ENCODE measurements at places on chromosomes 11 and 22.

- no peak for DNase-seq
Observed at GRCh38 chr11:67409261-67409666, 5.4 kb downstream of the TBC1D10C start.

DNA sequence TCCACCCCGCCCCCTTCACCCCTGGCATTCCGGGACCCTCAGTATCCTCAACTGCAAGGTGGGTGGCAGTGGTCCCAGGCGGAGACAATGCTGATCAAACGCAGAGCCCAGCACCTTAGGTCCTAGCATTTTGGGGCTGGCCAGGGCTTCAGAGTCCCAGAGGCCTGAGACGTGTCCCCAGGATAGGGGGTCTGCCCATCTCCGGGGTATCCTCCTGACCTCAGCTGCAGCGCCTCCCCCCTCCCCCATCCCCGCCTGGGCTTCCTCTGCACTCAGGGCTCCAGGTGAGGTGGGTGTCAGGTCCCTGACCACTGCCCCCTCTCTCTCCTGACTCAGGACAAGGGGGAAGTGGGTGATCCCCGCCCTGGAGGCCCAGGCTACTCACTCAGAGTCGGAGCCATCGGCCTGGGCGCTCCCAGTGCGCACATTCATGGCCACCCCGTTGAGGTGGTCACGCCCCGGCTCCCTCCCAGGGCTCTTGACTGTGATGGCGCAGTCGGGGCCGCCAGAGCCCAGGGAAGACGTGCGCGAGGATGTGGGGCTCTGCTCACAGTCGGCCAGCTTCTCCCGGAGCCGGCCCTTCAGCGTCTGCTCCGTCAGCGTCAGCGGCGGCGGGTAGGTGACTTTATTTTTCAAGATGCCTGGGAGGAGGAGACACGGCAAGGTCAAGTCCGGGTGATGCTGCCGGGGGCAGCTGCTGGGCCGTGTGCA is 28.3 kb downstream of the TRMU start:
- DNase-seq, result no peak

GRCh38 chr11:17972987-17973386 is 39.9 kb downstream of the SERGEF start:
- no peak for DNase-seq

- peak; percentile 21 for DNase-seq
Observed at GRCh38 chr22:29079218-29079901, 6.5 kb downstream of the KREMEN1 start.

- DNase-seq, result no peak
Observed at GRCh38 chr11:5713695-5714094, 22.6 kb upstream of the OR56B1 start.

- DNase-seq, result no peak
Observed at GRCh38 chr11:14414470-14415461, 55.8 kb upstream of the RRAS2 start.

GRCh38 chr11:11979488-11980117 is 28.8 kb downstream of the DKK3 start:
- no peak for DNase-seq

DNA sequence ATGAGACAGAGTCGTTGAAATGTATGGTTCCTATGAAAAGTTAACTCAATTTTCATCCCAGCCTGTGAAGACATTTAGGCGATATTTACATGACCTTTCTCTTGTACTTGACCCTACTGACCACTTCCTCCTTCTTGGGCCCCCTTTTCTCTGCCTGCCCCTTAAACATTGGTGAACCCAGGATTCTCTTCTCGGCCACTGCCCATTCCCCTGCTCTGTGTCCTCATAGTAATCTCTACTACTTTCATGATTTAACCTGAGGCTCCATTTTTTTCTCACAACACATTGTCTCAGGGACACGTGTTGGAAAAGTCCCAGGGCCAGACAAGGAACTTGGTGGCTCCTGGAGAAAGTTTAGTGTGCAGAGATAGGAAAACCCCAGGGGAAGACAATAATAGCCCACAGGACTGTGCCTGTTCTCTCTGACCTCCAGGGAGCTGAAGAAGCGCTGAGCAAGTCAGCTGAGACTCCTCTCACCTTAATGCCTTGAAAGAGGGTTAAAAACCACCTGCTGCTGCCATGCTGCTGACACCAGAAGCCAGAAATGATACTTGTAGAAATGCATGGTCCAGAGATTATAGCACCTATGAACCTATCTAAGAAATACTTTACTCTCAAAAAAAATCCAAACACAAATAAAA is 42.5 kb upstream of the SPATA19 start:
- DNase-seq, result no peak

DNA sequence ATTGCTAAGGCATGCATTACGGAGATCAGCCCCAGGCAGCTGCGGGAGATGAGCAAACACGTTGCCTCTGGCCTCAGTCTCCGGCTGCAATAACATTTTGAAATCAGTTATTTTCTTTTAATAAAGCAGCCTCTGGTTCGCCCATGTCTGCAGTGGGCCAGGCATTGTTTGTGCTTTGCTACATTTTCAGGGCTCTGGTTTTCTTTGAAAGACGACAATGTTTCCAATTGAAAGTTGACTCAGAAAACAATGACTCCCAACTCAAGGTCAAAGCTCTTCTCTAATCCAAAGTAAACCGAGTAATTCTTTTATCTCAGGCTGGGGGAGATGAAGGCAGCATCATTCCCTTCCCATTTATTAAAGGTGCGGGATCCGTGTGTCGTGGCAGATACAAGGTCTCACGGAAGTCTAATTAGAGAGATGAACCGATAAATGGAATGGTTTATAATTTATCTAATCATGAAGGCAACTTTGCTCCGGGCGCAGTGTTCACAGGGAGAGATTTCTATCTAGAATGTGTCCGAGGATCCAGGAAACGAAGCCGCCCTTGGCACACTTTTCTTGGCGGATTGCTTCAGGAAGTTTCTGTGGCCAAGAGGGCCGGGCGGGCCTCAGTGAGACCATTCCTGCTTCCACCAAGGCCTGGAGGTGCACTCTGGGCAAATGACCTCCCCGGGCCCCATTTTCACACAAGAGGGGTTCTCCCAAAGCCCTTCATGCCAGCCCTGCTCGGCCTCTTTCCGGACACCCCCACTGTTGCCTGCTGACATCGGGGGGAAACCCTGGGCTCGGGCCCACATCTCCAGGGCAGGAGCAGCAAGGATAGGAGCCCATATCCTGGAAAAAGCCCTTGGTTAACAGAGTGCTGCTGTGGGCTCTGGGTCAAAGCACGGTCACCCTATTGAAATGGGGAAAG is 811.4 kb downstream of the BRD1 start:
- DNase-seq, result no peak

GRCh38 chr22:27573280-27574001 is 228.1 kb downstream of the MN1 start:
- DNase-seq, result no peak

DNA sequence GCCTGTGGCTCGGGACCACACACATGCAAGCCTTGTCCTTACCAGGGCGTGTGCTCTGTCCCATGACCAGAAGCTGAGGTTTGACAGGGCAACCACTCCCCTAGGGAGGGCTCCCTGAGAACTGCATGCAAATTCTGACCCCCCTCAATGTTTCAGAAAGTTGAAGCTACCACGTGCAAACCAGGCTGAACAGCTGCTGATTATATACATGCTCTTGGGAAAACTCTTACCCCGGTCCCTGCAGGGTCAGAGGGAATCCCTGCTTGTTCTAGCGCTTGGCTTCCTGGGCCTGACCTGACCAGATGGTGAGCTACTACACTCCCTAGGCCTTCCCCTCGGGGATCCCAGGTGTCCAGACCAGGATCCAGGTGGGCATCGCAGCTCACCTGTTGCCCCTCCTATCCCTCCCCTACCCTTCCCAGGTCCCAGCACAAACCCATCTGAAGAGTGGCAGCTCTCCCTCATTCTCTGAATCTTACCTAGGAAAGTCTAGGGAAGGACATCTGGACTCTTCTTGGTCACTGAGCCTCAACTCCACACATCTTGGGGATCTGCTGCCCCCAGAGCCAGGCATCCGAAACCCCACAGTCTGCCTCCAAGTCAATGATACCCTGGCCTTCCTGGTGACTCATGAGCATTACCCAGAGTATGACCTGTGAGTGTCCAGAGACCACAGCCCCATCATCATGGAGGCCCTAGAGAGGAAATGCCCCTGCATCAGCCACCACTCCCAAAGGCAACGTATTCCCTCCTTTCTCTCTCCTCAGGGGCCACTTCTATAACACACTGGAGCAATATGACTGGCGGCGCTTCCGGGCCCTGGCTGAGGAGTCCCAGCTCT is 61.5 kb downstream of the BTG4 start:
- no peak for DNase-seq

GRCh38 chr11:7668911-7669310 is 4.4 kb downstream of the CYB5R2 start:
- no peak for DNase-seq

- DNase-seq, result no peak
Observed at GRCh38 chr22:35359380-35360065, 21.4 kb upstream of the HMOX1 start.

DNA sequence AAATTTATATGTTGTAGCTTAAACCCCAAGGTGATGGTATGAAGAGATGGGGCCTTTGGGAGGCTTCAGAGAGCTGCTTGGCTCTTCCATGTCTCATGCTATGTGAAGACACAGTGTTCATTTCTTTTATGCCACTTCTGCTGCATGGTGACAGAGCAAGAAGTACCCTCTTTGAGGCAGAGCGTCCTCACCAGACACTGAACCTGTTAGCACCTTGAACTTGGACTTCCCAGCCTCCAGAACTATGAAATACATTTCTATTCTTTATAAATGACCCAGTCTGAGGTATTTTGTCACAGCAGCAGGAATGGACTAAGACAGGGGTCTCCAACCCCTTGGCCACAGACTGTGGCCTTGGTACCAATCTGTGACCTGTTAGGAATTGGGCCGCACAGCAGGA is 146.4 kb upstream of the TIMP3 start:
- DNase-seq, result no peak

GRCh38 chr11:40302669-40303068 is 1156.8 kb downstream of the LRRC4C start:
- no peak for DNase-seq

DNA sequence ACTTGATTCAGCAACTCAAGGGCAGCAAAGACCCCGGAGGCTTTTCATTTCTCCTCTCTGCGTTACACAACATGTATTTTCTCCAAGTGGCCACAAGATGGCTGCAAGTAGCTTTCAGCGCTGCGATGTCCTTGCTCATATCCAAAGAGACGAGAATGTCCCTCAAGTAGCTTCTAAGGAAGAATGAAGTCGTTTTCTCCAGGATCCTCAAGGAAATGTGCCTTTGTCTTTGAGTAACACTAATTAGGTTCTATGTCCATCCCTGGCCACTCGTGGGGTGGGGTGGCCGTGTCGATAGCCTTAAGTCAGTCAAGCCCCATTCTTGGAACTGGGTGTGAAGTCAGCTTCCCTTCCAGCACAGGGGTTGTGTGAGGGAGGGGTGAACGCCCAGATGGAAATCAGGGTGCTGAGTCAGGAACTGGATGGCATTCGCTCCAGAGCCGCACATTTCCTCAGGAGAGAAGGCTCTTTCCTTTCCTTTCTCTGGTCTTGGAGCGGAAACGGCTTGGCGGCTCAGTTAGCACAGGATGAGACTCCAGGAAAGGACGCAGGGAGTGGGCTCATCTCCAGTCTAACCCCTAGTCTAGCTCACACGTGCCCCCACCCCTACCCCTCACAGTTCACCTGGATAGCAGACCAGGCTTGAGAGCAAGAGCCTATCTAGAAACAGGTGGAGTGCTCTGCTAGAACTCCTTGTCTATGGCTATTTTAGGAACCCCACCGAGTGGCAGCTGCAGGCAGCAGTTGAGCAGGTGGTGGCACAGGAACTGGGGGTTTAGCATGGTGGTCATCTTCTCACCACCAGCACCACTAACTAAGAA is 44.3 kb downstream of the NNMT start:
- DNase-seq, result peak; percentile 29

- no peak for DNase-seq
Observed at GRCh38 chr11:84788220-84788619, 838.9 kb downstream of the DLG2 start.

- DNase-seq, result no peak
Observed at GRCh38 chr11:78295347-78295746, 106.6 kb downstream of the USP35 start.

- no peak for DNase-seq
Observed at GRCh38 chr11:19828382-19829108, 115.9 kb downstream of the NAV2 start.

- no peak for DNase-seq
Observed at GRCh38 chr11:124977006-124977405, 23.0 kb downstream of the CCDC15 start.

- DNase-seq, result no peak
Observed at GRCh38 chr11:83639995-83640758, 354.0 kb upstream of the CCDC90B start.

GRCh38 chr11:132346558-132347148 is 976.2 kb downstream of the NTM start:
- DNase-seq, result no peak

DNA sequence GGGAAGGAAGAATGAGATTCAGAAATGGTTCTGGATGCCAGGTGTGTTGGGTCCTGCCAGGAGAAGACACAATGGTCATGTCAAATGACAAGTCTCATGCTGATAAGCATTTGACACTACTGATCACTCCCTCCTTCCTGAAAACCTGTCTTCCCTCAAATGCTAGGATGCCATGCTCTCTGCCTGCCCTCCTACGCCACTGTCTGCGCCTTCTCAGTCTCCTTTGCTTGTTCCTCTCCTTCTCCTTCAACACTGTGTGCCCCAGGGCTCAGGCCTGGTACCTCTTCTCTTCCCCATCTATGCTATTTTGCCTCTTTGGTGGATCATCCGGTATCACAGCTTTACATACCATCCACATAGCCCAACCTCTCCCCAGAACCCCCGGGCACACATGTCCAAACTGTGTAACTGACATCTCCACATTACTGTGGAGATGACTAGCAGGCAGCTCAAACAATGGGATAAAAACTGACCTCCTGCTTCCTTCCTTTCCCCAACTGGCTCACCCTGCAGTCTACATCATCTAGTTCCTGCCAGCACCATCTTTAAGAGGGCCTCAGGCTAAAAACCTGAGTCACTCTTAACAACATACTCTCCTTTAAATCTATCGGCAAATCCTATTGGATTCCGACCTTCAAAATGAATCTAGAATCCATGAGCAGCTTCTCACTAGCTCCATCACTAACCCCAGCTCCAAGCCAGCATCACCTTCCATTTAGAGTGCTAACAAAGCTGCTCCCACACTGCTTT is 8.2 kb downstream of the AP1B1 start:
- DNase-seq, result no peak

- DNase-seq, result no peak
Observed at GRCh38 chr11:1772270-1773130, 8.8 kb upstream of the CTSD start.

GRCh38 chr11:95450547-95451123 is 219.6 kb upstream of the SESN3 start:
- no peak for DNase-seq

DNA sequence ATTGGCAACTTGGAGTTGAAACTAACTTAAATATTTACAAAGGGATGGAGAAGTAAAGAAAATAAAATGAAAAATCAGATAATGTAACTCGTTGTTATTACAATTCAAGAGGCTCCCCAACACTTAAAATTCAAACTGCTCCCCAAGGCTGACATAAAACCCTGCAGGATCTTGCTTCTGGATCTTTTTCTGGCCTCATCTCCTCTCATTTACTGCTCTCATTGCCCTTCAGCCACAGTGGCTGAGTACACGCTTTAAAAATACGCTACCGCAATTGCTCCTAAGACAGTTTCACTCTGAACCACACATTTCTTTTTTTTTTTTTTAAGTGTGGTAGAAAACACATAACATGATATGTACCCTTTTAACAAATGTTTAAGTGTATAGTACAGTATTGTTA is 718.1 kb upstream of the ANO3 start:
- no peak for DNase-seq
